Upper lobe of left lung (tissue), 6 donors: ENCODE measurements at places on chromosomes 3 and 15. TPM values are rescaled to one million over a fixed set of nuclear protein-coding genes. Genes with fewer than 3 reads are reported as not detected.

DNA sequence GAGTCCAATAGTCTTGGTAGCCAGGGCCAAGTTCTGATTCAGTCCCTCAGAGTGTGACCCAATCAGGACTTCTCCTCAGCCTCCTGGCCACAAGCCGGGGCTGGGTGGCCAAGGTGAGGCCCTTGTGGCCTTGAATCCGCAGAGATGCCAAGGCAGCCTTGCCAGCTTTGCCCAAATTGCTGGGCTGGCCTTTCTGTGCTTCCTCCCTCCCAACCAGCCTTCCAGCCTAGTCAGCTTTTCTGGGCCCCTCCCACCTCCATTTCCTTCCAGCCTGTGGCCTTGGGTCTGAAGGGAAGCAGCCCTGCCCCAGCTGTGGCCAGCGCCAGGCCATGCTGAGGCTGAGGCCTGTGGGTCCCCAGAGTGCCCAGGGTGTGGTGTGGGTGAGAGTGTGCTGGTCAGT, 34.3 kb upstream of the ANKDD1A start:
- H3K27ac ChIP-seq = peak overlapping the region; percentile 39
- no peaks in the 10 kb centered on the region for H3K27me3 ChIP-seq
- H3K4me3 ChIP-seq = no peak overlapping the region
- H3K4me1 ChIP-seq = peaks cover 42% of the 10 kb centered on the region
- DNase-seq = peak; percentile 80
- no peaks in the 10 kb centered on the region for H3K36me3 ChIP-seq

DNA sequence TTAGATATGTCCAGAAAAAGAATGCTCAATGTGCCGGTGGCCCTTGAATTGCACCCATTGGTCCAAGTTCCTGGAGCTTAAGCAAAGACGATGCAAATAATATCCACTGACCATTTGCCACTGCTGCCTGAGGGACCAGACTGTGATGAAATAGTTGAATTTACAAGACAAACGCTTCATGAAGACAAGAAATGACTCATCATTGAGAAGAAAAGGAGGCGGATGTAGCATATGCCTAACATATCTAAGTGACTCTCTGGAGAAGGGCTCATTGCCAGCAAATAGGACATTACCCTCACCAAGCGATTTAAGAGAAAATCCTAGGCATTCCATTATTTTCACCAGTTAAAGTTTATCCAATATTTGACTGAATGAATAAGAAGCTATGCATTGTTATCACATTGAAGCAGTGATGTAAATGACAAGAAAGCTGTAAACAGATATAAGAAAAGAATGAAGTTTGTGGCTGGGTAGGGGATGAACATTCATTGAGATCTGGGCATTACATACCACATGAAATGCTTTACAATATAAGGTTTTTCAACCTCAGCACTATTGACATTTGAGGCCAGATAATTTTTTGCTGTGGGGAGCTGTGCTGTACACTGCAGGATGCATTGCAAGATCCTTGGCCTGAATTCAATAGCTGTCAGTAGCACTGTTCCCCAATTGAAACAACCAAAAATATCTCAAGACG, 48.9 kb upstream of the CPNE4 start:
- no peaks in the 10 kb centered on the region for H3K4me1 ChIP-seq
- no peak overlapping the region for H3K27ac ChIP-seq
- no peak overlapping the region for H3K4me3 ChIP-seq
- no peak for DNase-seq

DNA sequence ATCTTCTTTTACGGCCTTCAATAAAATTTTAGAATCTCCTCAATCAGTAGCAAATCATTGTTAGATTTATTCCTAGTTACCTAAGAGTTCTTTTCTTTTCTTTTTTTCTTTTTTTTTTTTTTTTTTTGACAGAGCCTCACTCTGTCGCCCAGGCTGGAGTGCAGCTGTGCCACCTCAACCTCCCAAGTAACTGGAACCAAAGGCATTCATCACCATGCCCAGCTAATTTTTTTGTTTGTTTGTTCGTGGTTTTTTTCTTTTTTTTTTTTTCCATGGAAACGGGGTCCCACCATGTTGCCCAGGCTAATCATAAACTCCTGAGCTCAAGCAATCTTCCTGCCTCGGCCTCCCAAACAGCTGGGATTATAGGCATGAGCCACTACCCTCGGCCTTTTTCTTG, 30.4 kb upstream of the AEN start:
- no peak overlapping the region for H3K27ac ChIP-seq
- H3K4me3 ChIP-seq = no peak overlapping the region
- H3K27me3 ChIP-seq = no peaks in the 10 kb centered on the region
- no peaks in the 10 kb centered on the region for H3K4me1 ChIP-seq

GRCh38 chr15:41919954-41920538, 26.2 kb upstream of the SPTBN5 start:
- DNase-seq = no peak
- no peak overlapping the region for H3K4me3 ChIP-seq
- H3K27me3 ChIP-seq = no peaks in the 10 kb centered on the region
- H3K4me1 ChIP-seq = peaks cover 30% of the 10 kb centered on the region
- peak overlapping the region; percentile 46 for H3K27ac ChIP-seq

DNA sequence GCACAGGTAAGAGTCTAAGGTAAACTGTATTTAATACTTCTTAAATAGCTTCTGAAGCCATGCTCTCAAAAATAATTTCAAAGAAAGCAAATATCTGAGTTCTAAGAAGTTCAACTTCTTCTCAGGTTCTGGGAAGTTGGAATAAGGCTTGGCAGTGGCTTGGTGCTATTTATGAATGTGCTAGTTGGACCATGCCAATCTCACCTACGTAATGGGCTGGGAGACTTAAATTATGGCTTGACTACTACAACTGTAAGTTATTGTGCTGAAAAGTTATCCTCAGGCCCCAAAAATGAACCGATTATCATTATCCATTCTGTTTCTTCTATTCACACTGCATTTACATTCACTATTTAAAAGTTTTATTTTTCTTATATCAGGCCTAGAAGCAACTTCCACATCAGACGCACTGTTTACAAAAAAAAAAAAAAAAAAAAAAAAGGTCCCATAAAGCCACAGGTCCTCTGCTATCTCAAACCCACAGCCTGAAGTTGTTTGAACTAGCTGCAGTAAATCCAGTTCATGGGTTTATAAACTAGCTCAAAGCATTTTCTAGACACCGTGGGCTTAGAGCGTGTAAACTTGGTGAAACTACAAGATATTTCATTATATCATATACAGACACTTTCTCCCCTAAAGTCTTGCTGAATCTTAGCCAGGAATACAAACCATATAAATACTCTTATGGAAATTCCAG, 3.4 kb downstream of the LRIG1 start:
- no peak overlapping the region for H3K4me3 ChIP-seq
- H3K4me1 ChIP-seq = peaks cover 70% of the 10 kb centered on the region
- peak overlapping the region; percentile 22 for H3K27ac ChIP-seq
- H3K27me3 ChIP-seq = no peaks in the 10 kb centered on the region
- DNase-seq = no peak

DNA sequence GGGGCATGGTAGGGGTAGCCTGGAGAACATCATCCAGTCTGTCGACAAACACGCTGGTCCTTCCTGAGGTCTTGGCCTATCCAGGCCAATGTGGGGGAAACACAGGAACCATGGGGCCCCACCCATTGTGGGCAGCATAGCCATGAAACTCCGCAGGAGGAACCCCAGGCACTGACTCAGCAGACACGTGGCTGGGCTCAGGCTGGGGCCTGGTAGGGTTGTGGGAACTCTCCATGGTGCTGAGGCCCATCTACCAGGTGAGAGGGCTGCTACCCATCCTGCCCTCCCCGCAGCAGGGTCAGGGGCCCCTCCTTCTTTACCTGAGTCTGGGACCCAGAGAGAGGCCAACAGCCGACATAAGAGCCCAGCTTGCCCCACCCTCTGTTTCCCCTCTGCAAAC, 22.6 kb upstream of the CACNA2D2 start:
- peaks cover 4% of the 10 kb centered on the region for H3K4me1 ChIP-seq
- no peak for DNase-seq
- H3K4me3 ChIP-seq = no peak overlapping the region
- no peak overlapping the region for H3K27ac ChIP-seq

DNA sequence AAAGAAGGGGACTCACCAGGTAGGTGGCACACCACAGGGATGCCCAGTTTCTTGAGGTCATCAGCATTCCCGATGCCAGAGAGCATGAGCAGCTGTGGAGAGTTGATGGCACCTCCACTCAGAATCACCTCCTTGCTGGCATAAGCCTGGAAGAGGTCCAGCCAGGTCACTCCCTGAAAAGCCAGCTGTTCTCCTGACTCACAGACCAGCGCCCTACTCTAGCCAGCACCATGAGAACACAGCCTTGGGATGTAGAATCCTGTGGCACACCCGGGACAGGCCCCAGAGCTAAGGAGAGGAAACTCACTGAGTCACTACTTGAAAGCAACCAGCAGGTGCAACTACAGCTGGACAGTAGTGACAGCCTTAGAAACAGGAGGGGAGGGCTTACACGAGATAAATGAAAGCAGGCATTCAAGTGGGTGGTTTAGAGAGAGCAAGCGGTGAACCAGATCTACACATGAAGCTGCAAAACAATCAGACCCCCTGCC, 24.5 kb downstream of the CHDH start:
- peaks cover 6% of the 10 kb centered on the region for H3K4me1 ChIP-seq
- H3K27ac ChIP-seq = no peak overlapping the region
- H3K36me3 ChIP-seq = peaks cover 10% of the 10 kb centered on the region

TMOD2 gene
- 13.2 TPM for total RNA-seq

EPHB3 gene
- total RNA-seq = 3.1 TPM

TIMP4 gene
- 10.5 TPM for total RNA-seq

ABTB1 gene
- total RNA-seq = 262 TPM
